ENCODE measurements at places on chromosomes 3 and 15.

GRCh38 chr15:55379095-55379494, 29.1 kb downstream of the CCPG1 start:
- DNase-seq: no peak

GRCh38 chr3:186118692-186119091, 9.8 kb upstream of the ETV5 start:
- no peak for DNase-seq

DNA sequence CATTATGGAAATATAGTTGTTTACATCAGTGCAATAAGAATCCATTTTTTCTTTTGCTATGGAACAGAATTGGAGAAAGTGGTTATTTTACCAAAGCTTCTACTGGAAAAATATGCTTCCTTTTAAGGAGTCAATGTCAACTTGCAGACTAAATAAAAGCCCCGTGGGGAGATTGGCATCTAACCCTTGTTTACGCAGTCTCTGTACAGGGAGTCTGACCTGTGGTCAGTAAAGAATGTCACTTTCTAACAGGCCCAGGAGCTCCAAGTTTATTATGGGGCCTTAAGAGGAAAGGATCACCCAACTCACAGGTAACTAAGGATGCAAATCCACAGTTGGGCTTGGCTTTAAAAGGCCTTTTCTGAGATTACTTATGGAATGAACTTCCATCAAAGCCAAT, 1751.2 kb downstream of the SI start:
- DNase-seq: no peak

- no peak for DNase-seq
These were observed 851 bp upstream of the TEX55 start for GRCh38 chr3:119145128-119145499.

DNA sequence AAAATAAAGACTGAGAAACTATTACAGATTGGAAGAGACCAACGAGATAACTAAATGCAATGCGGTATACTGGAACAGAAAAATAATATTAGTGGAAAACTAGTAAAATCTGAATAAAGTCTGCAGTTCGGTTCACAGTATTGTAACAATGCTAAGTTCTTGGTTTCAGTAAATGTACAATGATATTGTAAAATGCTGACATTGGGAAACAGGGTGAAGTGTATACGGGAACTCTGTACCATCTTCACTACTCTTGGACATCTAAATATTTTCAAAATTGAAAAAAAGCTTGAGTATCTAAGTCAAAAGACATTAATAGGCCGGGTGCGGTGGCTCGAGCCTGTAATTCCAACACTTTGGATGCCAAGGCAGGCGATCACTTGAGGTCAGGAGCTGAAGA, 120.9 kb upstream of the KCNMB2 start:
- DNase-seq: no peak

DNA sequence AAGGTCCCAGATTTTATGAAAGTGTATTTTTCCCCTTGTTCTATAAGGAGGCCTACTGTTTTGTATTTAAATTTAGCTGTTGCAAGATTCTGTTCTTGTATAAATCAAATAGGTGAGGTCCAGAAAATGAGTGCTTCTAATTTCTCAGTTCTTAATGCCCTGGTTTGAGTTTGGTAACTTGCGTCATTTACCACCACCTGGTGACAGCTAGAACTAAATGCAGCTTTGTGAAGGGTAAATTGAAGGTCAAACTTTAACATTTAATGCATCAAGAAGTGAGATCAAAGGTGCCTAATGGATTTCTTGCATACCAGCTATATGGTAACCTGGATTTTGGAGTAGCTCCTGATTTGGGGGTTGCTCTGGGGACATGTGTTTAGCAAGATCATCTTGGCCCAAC, 50.7 kb upstream of the POLR2M start:
- DNase-seq: no peak

- peak; percentile 9 for DNase-seq
These were observed 145.9 kb downstream of the DNAJB8 start for GRCh38 chr3:128320551-128321340.

DNA sequence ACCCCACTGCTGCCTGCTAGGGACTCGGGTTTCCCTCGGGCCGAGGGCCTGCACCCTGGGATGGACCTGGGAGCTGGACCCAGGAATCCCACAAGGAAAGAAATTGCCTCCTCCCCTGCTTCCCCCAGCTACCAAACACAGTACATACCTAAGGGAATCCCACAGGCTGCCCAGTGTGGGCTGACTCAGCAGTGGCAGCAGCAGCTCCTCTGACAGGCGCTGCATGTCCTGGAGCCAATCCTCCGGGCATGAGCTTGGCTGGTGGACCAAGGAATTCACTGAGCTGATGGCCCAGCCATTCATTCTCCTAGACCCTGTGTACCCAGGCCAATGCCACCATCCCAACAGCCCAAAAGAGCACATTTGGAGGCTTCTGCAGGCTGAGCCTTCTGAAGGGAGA, 9.5 kb upstream of the LTK start:
- no peak for DNase-seq

DNA sequence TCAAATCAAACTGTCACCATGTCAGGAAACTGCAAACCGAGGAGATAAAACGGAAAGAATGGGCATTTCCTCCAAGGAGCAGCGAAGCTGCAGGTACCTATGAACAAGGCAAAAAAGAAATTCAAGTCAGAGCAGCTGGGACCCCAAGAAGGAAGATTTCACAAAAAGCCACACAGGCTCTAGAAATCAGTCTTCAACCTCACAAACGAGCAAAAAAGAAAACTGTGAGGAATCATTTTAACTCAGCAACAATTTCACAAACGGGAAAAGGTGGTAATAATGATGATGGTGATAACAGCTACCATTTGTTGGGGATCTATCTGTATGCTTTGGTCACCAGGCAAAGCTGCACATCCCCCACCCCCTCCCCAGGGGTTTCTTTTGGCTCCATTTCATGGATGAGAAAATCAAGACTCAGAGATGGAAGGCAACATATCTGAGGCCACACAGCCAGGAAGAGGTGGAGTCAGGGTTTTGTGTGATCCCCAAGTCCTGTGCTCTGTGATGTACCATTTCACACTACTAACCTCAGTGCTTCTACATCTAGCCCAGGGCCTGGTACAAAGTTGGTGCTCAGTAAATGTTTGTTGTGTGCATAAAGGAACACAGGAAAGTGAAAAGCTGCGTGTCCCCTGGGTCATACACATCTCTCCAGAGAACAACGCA, 109.9 kb downstream of the IQSEC1 start:
- DNase-seq: no peak

GRCh38 chr3:57130571-57131209, 34.5 kb downstream of the IL17RD start:
- no peak for DNase-seq

- no peak for DNase-seq
These were observed 31.9 kb upstream of the STRIT1 start for GRCh38 chr3:155325263-155325835.

DNA sequence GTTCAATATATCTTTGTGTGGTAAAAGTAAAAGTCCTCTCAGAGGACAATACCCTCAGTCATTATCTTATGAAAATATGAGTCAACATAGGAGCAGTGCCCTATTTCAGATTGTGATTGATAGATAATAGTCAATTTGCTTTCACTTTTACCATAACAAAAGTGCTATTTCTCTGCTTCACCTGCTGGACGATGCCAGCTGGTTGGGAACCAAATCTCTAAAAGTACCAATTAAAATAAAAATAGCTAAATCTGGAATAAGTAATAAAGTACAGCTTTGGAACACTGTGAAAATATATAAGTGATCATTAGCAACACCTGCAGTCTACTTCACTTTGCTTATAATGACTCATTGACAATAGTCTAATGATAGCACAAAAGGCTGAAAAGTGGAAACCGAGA, 390.3 kb upstream of the AGTR1 start:
- no peak for DNase-seq

DNA sequence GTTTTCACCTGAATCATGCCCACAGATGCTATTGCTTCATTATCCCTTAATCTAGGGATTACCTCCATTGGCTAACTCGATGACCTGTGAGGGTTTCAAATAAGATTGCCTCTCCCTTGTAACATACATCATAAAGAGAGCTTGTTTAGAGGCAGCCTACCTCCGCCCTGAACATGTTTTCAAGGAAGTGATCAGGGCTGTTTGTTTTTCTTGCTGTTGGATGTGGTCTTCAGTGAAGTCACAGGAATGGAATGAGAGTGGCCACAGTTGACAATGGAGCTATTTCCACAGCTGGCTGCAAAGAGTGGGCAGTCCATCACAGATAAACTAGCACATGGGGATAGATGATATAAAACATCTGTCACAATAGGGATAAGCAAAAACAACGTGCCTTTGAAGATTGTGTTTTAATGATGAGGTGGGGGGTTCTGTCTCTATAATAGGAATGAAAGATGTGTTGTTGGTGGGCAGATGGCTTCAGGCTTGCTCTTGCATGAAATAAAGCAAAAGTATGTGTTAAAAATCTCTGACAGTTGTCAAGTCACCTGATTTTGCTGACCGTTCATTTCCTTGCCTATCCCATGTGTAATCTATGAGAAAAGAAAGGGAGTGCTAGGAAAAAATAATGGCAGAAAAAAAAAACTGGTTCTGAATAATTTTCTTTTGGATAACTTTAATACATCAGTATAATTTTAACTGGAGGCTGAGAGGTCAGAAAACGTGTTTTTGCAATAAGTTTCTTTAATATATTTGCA, 642.3 kb downstream of the RBMS3 start:
- DNase-seq: no peak

DNA sequence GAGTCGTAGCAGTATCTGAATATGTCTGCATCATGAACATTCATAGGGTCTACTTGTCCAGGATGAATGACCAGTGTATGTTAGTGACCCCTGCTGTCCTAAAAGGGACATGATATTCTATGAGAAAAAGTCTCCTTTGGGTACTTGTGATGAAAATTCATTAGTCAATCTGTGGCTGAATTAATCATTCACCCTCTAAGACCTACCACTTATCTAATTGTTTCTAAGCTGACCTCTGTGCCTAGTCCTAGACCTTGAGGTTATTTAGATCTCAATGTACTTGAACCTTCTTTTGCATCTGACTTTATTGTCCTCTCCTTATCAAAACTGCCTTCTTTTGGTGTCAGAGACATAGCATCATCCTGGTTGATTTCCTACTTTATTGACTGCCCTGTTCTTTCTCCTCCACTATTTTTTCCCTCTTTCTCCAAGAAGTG, 799.3 kb downstream of the DIPK2A start:
- no peak for DNase-seq

All from stimulated activated CD4-positive, alpha-beta T cell treated with anti-CD3 and anti-CD28 coated beads, Interleukin-2, amount 100 ng/mL, for 24 hours (primary cell).